Left renal pelvis (tissue), 4 donors: ENCODE measurements at places on chromosomes 16 and 17.
A peak's percentile ranks its signal among the peaks of the same experiment; 100 is the strongest.

DNA sequence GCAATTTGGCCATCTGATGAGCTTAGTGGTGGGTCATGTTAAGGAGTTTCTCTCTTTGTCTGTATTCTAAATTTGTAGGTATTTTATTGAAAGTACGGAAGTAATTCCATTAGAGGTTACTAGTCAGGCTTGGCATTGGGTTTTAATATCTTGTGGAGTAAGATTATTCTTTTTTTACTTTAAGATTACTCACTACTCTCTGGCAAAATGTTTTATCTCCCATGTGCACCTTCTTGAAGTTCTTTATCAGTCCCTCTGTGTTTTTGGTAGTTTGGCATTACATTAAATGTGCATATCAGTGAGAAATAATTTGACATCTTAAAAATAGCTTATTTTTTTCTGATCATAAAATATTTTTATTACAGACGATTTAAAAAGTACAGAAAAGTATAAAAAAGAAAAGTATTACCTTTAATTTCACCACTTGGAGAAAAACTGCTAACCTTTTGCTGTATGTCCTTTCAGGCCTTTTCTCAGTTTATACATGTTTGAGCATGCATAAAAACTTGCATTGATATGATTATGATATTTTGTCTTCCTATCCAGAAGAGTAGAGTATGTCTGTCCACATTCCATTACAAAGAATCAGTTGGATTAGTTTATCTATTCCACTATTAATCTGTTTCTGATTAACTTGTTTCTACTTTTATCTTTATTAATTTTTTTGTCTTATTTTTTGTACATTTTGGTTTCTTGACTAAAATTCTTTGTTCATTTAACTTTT is 198.3 kb downstream of the SPECC1 start:
- DNase-seq, result no peak

GRCh38 chr16:13808102-13808501 is 111.9 kb upstream of the ERCC4 start:
- no peak for DNase-seq

- DNase-seq, result no peak
These were observed 294.2 kb upstream of the C16orf82 start for GRCh38 chr16:26772503-26772902.

DNA sequence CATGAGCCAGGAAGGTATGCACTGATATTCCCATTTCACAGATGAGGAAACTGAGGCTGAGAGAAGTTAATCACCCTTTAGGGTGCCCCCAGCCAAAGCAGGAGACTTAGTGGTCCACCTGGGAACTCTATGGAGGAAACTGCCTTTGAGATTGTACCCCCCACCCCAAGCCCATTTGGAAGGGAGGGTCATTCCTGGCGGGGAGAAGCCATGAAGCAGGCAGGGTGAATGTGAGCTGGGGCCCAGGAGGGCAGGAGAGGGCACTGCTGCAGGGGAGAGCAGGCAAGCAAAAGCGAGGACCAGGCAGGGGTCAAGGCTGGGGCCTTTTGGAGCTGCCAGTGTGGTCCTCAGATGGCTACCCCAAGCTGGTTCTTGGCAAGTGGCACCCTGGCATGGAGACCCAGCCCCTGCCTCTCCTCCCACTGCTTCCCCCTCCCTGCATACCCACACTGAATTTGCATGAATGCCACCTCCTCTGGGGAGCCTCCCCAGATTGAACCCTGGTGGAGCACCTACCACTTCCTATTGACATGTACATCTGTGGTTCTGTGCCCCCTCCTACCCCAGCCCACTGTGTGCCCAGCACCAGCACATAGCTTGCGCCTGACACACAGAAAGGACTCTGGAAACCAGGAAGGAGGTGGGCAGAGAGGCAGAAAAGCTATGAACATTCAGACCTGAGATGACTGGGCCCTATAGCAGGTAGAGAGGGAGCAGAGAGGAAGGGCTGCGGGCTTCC is 965 bp upstream of the TMC6 start:
- no peak for DNase-seq

GRCh38 chr17:9820448-9820847 is 1.4 kb downstream of the GSG1L2 start:
- no peak for DNase-seq

GRCh38 chr16:84726669-84727467 is 27.1 kb downstream of the USP10 start:
- DNase-seq, result no peak

DNA sequence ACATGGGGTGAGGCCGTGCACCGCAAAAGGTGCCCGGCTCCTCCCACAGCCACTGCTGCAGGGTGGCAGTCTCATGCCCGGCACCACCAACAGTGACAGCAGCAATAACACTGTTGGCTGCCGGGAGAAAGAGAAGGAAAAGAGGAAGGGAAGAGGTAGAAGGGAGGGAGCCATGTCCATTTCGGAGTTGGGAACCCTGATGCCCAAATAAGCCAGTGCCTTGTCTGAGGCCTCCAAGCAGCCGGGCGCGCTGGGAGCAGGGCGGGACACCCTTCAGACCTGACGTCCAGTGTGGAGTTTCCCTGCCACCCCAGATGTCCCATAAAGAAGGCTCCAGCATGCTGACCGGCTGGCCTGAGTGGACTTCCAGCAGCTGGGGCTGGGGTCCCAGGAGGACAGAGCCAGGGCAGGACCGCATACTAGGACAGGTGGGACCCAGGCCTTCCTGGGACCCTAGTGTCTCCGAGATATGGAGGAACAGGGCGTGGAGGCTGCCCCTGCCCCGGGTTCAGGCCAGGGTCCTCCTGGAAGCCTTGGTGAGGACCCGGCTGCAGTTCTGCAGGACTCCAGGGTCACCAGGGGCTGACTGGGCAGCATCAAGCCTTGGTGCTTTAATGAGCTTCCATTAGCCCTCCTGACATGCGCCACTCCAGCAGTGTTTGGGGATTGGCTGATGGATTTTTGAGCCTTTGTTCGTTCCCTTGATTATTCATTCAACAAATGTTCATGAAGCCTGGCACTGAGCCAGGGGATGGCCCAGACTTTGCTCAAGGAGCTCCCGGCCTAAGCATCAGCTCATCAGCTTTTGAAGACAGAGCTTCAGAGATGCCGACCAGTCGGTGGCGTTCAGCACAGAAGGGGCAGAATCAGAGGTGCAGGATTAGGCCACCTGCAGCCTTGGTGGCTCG is 223.6 kb upstream of the CIBAR2 start:
- no peak for DNase-seq

GRCh38 chr16:52237823-52238222 is 309.1 kb downstream of the TOX3 start:
- DNase-seq, result no peak

DNA sequence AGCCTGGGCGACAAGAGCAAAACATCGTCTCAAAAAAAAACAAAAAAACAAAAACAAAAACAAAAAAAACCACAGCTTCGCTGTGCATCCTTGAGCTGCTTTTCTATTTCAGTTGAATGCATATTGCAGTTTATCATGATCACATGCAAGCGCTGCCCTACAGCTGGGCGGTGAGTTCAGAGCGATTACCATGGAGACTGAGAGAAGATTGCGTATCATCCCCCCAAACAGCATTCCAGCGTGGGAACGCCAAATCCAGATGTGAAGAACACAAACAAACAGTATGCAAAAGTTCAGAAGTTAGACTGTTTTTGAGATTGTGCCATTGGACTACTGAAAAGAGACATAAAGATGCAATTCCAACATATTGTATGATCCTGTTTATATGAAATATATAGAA is 15.1 kb upstream of the SLC52A1 start:
- DNase-seq, result peak; percentile 19

- no peak for DNase-seq
These were observed 1.8 kb upstream of the CISD3 start for GRCh38 chr17:38728290-38728831.

DNA sequence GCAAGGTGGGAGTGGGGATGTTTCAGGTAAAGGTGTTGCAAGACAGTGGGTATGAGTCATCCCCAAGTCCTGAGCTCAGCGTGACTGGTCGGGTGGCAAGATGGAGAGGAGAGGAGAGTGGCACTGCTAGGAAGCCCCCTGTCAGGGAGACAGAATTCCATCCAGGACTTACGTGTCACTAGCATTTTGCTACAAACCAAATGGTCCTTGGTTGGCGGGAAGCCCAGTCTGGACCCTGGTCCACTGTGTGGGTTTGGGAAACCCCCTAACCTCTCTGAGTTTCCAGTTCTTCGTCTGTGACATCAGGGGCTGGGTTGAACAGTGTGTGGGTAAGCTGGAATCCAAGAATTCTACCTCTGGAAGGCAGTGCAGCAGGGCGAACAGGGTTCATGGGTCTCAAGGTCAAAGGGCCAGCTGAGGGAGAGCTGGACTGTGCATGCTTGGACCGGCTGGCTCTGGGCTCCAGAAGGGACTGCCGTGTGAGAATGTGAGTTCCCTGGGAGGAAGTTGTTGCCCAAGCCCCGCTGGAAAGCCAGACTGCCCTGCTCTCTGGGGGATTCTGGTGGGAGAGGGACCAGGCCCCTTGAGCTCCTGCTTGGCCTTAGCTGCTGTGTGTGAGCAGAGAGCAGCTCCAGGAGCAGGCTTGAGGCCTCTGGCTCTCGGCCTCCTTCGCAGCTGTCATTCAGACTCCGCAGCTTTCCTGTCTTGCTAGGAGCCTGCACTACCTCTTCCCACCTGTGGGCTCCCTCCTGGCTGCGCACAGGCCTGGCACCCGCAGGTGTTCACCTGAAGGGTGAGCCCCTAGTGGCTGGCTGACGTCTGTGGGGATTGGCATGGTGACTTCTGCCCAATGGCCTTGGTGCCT is 84.6 kb downstream of the NT5M start:
- DNase-seq, result no peak

DNA sequence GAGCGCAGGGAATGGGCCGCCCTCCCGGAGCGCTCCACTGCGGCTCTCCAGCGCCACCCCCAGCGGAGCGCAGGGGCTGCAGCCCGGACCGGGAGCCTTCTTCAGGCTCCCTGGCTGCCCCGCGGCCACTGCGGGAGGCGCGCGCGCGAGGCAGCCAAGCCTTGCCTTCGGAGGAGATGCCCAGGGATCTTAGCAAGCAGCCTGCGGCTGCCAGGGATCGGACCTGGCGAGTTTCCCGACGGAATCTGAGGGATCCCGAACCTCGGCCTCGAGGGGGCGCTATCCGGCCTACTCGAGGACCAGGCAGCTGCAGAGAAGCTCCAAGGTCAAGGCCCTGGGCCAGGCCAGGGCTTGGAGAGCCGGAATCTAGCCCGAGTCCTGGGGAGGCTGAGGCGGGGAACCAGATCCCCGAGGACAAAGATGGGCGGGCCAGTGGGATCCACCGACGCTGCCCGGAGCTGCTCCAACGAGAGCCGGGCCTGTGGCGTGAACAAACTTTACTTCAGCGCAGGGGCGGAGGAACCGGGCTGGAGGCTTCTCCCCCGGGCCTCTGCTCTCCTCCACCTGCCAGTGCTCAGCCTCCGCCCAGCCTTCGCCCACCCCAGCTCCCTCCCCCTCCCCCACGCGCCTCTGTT is at the start of gene IRX6:
TSS of gene IRX6 (plus strand) at position 567 of the 635 bp plus-strand sequence. CDS start 889 bp downstream, outside the sequence.
- no peak for DNase-seq

DNA sequence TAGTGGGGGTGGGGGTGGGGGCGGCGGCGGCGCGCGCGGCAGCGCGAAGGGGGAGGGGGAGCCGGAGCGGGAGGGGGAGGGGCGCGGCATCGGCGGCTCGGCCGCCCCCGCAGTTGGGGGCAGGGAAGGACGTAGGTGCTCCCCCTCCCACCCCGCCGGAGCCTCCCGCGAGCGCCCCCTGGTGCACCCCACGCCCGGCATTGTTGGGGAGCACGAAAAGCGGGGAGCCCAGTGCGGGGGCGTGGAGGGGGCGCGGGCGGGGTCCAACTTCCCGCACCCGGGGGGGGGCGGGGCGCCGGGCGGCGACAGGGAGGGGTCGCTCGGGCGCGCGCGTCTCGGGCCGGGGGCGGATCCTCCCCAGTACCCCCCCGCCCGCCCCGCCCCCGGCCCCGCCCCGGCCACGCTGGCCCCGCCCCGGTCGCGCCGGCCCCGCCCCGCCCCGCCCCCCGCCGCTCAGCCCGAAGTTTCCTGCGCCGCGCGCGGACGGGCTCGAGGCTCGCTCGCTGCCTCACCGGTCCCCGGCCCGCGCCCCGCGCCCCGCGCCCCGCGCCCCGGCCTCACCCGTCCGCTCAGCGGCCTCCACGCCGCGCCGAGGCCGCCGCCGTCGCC is at the start of gene CACNA1H:
TSS of gene CACNA1H (plus strand) at position 456 of the 609 bp plus-strand sequence. CDS start 632 bp downstream, outside the sequence.
- no peak for DNase-seq

DNA sequence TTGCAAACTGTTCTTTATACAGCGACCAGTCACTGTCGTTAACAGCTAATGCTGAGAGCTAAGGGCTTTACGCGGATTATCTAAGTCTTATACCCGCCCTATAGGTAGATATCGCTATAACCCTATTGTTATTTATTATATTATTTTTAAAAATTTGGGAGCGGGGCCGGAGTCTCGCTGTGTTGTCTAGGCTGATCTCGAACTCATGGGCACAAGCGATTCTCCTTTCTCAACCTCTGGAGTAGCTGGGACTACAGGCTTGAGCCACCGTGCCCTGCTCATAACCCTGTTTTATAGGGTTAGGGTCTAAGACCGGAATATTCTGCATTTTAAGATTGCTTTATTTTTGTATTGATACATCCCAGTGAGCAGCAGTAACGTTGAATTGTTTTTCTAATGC is 24.7 kb downstream of the DEF8 start:
- DNase-seq, result no peak

- no peak for DNase-seq
These were observed 453.3 kb downstream of the KCNJ2 start for GRCh38 chr17:70622368-70623260.

GRCh38 chr17:17552351-17553216 is 38.9 kb downstream of the PEMT start:
- no peak for DNase-seq

GRCh38 chr17:83008186-83008510 is 71.3 kb upstream of the METRNL start:
- no peak for DNase-seq

DNA sequence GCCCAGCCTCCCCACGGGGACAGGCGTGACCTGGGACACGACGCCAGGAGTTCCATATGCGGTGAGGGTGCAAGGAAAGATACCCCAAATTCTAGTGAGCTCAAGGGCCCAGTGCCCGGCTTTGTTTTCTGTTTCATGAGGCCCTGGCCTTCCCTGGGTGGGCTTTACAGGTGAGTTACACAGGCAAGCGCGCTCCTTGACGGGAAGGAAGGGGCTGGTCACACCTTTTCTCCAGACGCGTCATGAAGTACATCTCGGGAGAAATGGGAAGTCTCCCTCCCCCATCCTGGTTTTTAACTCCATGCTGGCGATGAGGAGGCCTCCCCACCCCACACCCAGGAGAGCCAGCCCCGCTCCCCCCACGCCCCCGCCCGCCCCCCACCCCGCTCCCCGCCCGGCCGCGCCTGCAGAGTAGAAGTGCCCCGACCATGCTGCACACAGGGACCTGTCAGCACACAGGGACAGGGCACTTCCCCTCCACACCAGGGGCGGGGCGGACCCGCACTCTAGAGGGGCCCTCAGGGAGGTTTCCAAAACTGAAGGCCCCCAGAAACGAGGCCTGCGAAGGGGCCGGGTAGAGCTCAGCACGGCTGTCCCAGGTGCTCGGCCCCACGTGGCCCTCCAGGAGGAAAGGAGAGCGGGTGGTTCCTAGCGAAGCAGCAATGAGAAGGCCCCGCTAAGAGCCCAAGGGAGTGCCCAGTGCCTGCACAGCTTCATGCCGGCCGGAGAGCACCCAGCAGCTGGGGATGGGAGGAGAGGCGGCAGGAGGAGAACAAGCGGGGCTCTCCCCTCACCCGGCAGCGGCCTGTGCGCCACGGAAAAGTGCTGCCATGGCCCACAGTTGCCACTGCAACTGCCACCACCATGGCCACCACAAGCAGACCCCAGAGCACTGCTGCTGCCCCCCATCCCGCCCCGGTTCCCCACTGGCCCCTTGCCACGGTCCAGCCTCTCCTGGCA is 7.7 kb downstream of the CYB561 start:
- no peak for DNase-seq

- no peak for DNase-seq
These were observed 19.9 kb downstream of the ARL4D start for GRCh38 chr17:43418441-43419374.
